ENCODE measurements at places on chromosomes 3 and 15.

GRCh38 chr3:72149645-72150300 lies 364.8 kb upstream of the PROK2 start:
- DNase-seq, result no peak

- no peak for DNase-seq
These were observed 33.8 kb upstream of the ESYT3 start for GRCh38 chr3:138400651-138401070.

DNA sequence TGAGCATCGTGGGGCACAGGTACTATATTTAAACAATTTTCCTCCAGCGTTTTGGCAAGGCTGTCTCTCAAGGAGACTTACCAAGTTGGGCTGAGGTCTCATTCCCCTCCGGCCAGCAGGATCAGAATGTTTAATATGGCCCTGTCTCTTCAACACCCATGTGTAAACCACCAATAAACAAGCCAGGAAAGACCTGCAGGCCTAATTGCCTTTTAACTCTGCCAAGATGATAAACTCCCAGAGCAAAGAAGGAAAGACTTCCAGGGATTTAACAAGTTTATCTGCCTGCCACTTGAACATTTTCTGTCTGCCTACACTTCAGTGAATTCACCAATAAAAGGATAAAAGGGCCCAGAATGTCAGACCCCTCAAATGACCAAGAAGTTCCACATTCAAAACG lies 130.3 kb upstream of the WNT5A start:
- DNase-seq, result no peak

- DNase-seq, result no peak
These were observed 62.0 kb upstream of the ST3GAL6 start for GRCh38 chr3:98701071-98701675.

- no peak for DNase-seq
These were observed 86.1 kb downstream of the DLG1 start for GRCh38 chr3:197212290-197212689.

DNA sequence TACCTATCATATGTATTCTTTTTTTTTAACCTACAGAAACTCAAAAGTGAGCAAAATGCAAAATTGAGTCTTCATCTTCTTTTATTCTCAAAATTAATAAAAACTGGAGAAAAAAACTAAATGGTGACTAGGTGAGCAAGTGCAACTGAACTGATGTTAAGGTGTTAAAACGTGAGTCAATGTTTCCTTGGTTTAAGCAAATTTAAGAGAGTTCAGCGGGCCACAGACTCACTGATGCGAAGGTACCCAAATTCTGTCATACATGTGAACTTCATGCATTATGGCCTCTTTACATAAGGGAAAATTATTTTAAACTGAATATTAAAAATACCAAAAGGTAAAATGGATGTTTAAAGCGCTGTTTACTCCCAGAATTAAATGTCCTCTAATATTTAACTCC lies 206.6 kb downstream of the FOXP1 start:
- DNase-seq, result no peak

DNA sequence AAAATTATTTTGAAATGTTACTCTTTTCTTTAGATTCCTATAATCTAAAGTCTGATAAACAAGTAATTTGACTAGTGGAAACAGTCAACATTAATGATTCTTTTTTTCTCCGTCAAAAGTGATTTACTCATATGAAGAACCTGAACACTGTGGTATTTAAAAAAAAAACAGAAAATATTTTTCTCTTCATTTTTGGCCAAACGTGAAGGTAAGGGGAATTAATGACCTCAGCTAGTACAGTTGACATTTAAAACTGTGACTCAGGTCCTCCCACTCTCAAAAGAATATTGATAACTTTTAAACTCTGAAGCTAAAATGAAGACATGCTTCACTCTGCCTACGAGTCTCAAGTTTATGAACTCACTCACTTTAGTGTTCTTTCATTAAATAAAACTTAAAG lies 34.5 kb downstream of the TIGIT start:
- no peak for DNase-seq

GRCh38 chr3:169327546-169328356 lies 335.8 kb downstream of the MECOM start:
- DNase-seq, result no peak

DNA sequence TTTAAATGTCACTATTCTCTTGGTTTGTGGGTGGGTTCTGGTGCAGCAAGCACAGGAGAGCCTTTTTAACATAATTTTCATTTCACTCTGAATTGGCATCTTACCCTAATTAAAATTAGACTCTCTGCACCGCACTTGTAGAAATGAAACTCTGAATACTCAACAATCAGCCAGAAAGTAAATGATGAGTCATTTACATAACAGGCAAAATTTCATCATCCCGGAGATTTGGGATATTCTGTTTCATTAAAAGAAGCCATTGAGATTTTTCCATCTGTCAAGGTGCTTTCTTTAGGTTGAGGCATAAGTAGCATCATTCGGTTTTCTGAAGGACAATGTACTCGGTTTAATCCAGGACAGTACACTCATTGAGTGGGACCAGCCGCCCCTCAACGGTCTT lies 111.0 kb downstream of the RFTN1 start:
- DNase-seq, result no peak

DNA sequence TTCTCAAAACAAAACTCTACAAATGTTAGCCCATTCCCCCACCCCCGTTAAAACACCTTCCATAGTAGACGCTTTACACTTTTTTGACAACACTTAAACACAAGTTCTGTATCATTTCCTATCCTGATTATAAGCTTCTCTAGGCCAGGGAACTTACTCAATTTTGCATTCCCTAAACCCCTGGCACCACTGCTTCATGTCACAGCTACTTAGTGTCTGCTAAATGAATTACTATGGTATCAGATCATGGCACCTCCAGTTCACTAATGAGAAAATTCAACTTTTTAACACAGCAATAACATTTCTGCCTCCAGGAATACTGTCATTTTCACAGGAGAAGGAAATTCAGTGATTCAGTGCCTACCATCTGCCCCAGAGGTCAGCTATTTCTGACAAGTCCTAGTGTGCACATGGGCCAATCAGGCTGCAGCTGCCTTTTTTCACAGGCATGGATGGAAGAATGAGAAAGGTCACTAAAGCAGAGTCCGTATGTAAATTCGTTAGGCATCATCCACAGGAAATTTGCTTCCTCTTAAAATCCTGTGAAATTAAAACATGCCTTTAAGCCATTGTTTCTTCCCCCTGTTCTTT lies 18.5 kb downstream of the SFMBT1 start:
- DNase-seq, result no peak

- no peak for DNase-seq
These were observed 28.0 kb upstream of the DCUN1D1 start for GRCh38 chr3:183008303-183008702.

Data from Kasumi-1 (cell line).